ENCODE measurements at places on chromosomes 4 and X.

GRCh38 chrX:112736310-112736709 lies 56.6 kb upstream of the LHFPL1 start:
- DNase-seq, result no peak

DNA sequence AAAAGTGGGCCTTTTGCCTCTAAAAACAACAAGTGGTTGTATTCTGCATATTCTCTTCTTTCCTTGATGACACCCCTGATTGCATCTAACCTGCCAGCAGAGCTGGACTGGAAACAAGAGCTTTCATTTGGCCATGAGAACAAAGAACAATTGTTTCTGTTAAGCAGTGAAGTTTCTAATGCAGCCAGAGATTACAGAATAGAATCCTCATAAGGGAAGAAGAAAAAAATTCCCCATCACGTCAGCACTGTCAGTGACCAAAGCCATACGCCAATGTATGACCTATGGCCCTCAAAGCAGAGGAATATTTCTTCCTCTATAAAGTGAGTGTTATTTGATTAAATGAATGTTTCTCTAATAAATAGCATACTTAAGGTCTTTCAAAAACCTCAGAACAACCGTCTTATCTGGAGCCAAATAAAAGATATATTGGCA lies 529.1 kb upstream of the INTU start:
- no peak for DNase-seq

GRCh38 chrX:21798677-21799219 lies 40.7 kb upstream of the MBTPS2 start:
- no peak for DNase-seq

- no peak for DNase-seq
Measured at GRCh38 chrX:2693113-2694002, 2.3 kb downstream of the CD99 start.

DNA sequence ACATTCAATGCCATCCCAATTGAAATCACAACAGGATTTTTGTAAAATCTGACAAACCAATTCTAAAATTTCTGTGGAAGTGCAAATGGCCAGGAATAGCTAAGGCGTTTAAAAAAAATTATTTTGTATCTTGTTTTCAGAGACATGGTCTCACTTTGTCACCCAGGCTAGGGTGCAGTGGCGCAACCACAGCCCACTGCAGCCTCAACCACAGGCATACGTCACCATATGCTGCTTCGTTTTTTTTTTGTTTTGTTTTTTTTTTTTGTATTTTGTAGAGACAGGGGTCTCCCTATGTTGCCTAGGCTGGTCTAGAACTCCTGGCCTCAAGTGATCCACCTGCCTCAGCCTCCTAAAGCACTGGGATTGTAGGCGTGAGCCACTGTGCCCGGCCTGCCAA lies 24.5 kb downstream of the ZNF41 start:
- no peak for DNase-seq

- DNase-seq, result no peak
Measured at GRCh38 chr4:175290401-175290800, 372.2 kb downstream of the ADAM29 start.

DNA sequence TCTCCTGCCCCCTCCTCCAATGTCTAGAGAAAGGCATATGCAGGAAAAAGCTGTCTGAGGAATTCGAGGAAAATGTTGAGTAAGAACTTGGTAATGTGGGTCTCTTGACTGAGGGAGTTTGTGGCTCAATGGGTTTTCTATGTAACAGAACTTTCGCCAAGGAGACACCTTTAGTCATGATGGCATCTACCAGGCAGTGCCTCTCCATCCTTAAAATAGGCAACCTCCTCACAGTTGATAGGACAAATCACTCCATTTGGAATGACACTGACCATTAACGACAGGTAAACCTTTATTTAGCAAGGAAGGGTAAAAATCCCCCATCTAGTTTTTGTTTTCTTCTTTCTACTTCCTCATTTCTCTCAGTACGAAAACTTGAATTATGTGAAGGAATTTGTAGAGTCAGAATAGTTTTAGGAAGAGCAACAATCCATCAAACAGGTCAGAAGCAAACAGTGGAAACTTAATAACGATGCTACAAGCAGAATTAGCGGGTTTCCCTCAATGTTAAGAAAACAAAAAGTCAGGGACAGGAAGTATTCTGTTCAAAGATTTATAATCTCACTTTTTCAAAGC lies 2.7 kb downstream of the GSX2 start:
- DNase-seq, result no peak

DNA sequence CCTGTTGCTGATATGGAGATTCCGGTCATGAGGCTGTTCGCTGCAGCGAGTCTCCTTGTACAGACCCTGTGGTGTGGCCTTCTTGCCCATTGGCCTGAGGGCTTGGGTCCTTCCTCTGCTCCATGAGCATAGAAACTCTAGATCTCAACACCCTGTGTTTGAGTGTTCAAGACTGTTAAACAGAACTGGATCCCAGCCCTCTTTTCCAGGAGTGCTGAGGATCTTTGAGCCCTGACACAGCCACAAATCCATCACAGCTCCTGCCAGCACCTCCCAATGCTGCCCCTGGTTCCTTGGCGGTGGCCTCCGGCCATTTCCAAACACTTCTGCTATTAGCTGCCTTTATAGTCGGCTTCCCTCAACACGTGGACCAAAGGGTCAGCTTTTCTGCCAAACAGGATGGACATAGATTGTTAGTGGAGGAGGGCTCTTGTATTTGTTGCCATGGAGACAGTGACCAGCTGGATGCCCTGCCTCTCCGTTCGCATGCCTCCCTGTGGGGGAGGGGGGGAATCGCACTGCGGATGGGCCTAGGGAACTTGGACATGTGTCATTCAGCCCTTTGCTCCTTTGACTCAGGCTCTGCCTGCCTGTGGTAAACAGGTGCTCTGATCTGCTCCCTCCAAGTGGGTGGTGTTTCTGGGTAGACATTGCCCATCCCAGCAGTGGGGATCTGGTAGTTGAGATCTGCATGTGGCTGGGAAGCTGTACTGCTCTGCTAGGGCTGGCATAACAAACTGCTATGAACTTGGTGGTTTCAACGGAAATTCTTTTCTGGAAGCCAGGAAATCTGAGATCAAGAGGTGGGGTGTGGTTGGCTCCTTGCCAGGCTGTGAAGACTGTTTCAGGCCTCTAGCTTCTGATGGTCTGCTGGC lies 6.9 kb upstream of the WDR1 start:
- no peak for DNase-seq

DNA sequence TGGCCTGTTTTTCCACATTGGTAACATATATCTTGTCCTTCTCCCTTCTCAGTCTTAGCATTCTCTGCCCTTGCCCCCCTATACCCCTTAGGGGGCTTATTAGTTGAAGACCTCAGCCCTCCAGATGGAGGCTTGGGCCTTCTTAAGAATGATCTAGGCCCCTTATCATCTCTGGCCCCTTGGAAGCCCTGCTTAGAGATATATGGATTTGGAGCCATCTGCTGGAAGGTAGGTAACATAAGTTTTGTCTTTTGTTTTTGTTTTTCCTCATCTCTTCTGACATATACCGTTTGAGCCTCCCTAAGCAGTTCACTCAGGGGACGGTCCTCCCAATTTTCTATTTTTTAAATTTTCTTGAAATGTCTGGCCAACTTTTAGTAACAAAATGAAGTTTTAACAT lies 48.3 kb upstream of the NAP1L2 start:
- no peak for DNase-seq

DNA sequence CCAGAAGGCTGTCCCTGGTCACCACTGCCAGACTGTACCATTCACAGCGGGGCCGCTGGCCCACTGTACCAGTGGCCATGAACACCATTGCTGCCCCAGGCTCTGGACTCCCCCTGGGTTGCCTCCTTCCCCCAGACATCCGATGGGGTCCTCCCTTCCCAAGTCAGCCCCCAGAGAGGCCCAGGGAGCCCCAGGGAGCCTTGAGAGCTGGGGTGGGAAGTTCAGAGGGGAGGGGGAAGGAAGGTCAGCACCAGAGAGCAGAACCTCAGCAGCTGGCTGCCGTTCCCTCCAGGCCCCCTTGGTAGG lies 441 bp upstream of the ARHGAP4 start:
- peak; percentile 75 for DNase-seq
